Coronary artery (tissue), 2 donors: ENCODE measurements at places on chromosomes 16 and 17.

DNA sequence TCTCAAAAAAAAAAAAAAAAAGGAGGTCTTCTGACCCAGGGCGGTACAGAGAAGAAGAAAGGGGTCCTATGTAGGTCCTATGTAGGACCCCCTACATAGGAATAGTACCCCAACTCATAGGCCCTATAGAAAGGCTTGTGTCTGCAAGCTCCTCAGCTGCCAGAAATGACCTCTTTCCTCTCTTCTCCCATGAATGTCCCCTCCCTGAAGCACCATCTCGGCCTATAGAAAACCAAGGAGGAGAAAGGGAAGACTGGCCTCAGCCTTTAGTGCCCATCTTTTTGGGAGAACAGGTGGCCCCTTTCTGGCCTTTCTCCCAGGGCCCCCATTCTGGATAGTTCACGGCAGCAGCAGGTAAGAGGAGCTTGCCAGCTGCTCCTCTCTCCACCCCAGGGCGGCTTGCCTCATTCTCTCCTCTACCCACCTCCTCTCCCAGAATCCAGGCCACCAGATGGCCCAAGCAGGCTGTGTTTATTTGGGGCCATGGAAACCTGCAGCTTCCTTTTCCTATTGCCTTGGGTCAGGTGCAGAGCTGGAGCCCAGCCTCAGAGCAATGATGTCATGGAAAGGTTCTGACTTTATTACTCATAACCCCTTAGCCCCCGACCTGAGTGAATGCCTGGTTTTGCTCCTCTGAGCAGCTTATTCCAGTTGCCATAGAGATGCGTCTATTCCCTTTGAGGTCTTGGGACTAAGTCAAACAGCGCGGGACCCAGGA lies 1.6 kb upstream of the MRPL58 start:
- no peak for DNase-seq

DNA sequence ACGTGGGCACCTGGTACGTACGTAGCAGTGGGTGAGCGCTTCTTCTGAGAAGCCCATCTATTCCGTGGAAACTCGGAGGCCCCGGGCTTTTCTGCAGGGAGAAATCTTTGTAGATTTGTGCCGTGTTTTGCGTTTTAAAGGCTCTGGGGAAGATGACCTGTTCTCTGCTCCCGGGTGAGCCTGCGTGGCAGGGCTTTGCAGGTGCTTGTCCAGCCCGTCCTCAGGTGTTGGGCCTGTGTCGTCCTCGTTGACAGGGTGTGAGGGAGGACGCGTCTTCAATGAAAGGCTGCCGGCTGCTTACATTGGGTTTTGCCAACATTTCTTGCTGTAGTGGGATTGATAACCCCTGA lies 87.5 kb upstream of the ZNF750 start:
- DNase-seq: no peak

GRCh38 chr17:1047879-1048470 lies 51.0 kb downstream of the TIMM22 start:
- DNase-seq: no peak

GRCh38 chr16:20871941-20872815 lies 28.0 kb downstream of the DCUN1D3 start:
- no peak for DNase-seq

DNA sequence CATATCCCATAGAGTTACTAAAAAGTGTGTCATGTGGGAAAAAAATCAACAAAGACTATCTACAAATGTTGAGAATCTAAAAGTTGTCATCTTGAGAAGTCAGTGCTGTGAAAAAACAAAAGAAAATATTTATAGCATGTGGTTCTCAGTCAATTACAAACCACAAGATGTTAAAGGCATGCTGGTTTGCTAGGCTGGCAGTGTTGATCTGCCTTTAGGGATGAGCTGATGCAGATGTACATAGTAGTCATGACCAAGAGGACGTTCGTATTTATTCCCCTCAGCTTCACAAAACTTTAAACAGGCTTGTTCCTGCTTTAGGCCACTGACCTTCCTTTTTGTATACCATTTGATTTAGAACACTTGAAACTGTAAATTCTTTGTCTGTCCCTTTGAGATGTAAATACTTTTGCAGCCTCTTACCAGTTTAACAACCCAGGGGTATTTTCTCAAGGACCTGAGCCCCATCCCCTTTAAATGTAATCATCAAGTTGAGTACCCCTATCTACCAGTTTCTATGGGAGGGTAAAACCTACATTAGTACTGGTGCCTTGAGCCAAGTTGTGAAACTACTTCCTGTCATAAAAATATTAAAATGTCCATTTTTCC lies 446.6 kb downstream of the KCNJ18 start:
- DNase-seq: no peak

- no peak for DNase-seq
Measured at GRCh38 chr17:35930211-35931065, at the start of gene RDM1. Gene RDM1, minus strand, starts transcription at chr17:35930773. Its CDS starts 46 bp downstream, at chr17:35930727.

DNA sequence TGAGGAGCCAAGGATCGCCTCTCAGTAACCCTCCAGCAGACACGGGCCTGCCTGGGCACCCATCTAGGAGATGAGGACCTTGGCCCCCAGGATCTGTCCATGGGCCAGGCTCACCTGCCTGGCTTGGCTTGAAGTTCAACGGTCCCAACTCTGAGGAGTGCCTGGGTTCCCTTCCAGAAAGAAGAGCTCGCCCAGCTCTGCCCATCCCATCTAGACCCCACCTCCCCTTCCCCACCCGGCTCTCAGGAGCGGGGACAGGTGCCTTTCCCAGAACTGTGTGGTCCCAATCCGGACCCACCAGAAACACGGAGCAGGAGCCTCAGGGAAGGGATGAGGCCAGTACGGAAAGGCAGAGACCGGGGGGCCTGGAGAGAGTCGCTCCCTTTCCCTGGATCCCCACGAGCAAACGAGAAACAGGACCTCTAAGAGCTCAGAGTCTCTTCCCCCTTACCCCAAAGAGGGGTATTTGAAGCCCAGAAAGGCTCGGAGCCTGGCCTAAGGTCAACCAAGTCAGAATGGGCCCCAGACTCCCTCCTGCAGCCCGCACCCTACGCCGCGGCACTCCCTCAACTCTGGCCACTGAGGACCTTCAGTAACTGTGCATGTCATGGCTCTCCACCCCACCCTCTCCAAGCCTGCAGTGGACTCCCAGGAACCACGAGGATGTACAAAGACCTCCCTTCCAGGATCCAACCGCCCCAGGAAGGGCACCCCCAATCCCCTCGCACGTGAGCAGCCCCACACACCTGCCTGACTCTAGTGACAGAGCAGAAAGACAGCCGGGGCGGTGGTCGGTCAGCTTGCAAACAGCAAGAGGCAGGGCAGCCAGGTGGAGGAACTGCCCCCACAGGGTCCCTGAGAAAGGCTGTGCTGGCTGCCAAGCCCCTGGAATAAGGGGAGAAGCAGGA lies 5.4 kb downstream of the CLUH start:
- DNase-seq: no peak

DNA sequence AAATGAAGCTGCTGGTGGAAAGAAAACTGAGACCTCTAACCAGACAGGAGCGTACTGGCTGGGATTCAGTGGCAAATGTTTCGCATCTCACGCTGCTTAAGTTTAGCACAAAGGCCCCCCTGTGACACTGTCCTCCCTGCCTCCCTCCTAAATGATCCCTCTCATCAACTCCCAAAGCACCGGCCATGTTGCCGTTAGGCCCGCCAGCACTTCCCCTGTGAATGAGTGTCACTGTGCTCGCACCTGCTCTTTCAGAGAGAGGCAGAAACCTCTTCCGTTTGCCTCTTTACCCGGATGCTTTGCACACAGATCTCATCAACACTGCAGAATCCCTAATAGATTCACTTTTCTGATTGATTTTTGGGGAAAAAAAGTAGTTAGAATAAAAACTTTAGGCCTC lies 26.5 kb downstream of the MBTPS1 start:
- no peak for DNase-seq

DNA sequence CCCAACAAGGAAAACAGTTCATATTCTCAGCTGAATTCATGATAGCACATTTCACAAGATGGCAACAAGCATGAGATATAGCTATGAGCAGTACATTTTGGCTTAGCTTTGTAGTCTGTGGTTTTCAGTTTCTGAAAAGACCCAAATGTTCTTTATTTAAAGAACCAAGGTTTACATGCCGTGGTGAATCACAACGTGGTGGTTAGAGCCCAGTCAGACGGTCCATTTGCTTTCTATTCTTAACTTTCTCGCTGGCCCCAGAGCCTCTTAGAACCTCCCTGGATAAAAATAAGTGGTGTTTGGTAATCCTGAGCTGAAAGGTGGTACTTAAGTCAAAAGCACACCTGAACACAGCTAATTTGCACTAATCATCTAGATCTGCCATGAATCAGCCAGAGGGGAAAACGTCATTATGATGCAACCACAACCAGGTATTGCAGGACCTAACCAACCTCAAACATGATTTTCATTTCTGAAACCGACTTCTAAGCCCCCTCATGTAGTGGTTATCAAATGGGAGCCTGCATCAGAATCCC lies 18.6 kb upstream of the HAPSTR1 start:
- no peak for DNase-seq

DNA sequence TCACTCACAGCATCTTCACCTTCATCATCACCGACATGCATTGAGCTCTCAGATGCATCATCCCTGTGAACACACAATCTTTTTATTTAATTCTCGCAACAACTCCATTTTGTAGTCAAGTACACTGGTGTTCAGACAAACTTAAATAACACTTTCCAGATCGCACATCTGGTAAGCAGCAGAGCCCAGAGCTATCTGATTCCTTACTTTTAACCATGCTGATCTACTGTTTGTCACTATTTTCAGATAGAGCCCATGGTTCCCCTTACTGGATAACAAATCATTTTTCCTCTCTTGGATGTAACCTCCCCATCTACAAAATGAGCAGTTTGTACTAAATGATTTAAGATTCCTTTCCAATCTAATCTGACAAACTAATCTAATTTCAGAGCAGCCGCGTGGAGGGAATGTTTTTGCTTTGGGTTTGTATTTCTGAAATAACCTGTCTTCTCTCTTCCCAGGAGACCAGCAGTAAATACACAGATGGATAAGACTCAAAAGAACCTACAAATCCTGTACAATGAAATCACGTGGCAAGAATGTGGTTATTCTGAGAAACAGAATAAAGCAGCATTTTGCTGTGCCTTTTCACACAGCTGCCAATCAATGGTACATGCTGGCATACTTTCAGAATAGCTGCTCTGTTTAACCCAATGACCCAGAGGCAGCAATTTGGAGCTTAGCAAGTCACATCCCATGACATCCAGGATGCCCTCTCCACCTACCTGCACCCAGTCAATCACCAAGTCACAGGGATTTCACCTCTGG lies 72.9 kb upstream of the CCL2 start:
- DNase-seq: no peak

- no peak for DNase-seq
Measured at GRCh38 chr17:32349503-32349853, 479 bp upstream of the ZNF207 start.

DNA sequence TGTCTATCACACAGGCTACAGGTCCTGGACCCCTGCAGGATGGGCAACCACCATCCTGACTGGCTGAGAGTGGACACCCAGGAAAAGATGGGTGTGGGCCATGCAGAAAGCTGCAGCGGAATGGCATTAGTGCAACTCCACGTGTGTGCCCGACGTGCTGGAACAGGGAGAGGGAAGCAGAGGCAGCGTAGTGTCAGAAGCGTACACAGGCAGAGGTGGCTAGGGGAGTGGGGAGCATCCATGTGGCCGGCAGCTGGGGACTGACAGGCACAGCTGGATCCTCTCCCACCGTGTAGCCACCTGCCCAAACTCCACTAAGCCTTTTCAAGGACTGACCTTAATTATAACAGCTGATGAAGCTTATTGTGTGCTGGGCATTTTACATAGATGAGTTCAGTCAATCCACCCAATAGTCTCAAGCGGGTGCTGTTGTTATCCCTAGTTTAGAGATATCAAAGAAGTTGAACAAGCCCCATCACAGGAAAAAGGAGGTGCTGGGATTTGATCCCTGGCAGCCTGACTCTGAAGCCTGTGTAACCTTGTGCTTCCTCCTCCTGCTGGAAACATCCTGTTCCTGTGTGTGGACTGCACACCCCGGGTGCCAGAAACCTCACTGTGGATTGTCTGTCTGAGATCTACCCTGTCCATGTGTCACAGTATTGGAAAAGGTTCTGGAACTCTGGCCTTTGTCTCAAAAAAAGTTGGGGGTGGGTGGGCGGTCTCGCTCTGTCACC lies 114.0 kb downstream of the PRKCA start:
- DNase-seq: no peak

- no peak for DNase-seq
Measured at GRCh38 chr17:43909537-43910231, 2.3 kb upstream of the MPP2 start.

- DNase-seq: peak; percentile 85
Measured at GRCh38 chr16:75265911-75266701, 14.7 kb upstream of the BCAR1 start.

DNA sequence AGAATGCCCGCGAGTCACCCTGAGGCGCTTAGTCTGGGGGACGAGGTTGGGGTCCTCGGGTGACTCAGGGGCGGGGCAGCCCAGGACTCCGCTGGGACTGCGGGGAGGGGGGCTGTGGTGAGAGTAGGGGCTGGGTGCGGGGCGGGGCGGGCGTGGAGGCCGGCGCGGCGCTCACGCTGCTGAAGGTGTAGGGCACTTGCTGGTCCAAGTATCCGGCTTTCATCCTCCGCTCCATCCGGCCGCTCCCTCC lies 832 bp downstream of the ETV4 start:
- no peak for DNase-seq

DNA sequence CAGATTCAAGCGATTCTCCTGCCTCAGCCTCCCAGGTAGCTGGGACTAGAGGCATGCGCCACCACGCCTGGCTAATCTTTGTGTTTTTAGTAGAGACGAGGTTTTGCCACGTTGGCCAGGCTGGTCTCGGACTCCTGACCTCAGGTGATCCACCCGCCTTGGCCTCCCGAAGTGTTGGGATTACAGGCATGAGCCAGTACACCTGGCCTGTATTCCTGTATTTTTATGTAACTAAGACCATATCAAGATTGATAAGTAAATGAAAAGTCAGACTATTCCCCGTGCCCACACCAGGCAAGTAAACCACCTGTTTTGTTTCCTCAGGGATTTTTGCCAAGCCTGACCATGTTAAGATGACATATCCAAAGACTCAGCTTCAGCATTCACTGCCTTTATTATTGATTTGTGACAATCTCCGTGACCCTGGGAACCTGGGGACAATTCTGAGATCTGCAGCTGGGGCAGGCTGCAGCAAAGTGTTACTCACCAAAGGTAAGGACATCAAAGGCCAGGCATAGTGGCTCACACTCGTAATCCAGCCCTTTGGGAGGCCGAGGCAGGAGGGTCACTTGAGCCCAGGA lies 5.6 kb downstream of the MRM3 start:
- DNase-seq: no peak

- DNase-seq: no peak
Measured at GRCh38 chr17:66548158-66548557, 245.7 kb downstream of the PRKCA start.
